Vagina (tissue), 2 donors: ENCODE measurements at places on chromosomes 13 and 19.

DNA sequence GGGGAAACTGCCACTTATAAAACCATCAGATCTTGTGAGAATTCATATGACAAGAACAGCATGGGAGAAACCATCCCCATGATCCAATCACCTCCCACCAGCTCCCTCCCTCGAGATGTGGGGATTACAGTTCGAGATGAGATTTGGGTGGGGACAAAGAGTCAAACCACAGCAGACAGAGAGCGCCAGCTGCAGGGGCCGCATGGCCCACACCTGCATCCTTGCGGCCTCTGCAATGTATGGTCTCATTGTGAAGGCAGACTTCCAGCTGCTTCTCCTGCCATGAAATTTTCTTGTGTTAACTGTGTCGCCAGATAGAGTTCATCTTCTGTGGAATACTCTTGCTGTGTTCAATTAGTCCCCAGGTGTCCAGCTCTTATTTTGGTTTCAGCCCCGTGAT, 17.3 kb upstream of the SLC15A1 start:
- DNase-seq = no peak

GRCh38 chr13:74839656-74840055, 642.3 kb downstream of the TBC1D4 start:
- no peak for DNase-seq

DNA sequence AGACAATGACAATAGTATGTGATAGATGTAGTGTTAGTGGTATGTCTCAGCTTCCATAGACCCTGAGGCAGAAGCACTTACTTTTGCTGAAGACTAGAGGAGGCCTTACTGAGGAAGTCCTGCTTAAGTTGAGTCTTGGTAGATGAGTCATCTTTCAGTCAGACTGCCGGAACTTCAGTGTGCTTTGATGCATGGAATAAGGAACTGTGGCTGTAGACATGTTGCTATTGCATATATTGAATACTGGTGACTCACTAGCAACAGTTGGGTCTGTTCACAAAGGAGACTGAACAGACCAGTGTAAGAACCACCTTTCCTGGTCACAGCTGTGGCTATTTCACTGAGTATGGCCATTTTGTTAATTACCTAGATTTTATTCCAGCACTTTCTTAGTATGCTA, 1000.6 kb downstream of the OLFM4 start:
- no peak for DNase-seq

GRCh38 chr13:98878486-98879126, 99.3 kb downstream of the DOCK9 start:
- DNase-seq = no peak

GRCh38 chr13:44685641-44686040, 109.5 kb upstream of the TSC22D1 start:
- no peak for DNase-seq

DNA sequence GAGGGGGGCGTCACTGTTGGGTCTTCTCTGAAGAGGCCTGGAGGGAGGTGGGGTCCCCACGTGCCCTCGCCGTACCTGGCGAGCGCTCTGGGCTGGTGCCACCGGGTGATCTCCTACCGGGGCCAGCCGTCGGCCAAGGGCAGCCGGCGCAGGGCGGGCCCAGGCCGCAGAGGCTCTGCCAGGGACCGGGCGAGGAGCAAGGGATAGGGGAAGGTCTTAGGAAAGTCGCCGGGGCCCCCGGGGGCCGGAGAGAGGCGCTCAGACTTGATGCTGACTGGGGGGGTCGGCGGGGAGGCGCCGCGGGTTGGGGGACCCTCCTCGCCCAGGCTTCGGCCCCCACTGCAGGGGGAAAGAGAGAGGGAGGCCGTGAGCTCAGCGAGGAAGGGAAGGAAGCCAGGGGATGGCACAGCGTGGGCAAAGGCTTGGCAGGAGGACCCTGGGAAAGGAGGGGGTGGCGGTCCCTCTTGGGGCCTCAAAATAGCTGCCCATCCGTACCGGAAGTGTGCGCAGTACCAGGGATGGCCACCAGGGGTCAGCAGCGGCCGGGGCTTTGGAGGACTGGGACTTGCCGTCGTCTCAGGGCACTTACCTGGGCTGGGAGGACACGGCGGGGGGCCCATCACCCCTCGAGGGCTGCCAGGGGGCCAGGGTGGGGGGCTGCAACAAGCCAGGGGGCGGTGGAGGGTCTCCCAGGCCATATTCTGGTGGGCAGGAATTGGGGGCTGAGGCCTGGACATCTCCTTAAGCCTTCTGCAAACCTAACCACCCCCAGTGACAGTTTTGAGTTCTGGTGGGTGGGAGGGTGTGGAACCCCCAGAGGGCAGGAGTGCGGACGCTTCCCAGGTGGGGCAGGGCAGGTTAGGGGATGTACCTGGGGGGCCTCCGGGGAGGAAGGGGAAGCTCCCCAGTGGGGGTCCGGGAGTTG, 7.7 kb upstream of the TMEM161A start:
- no peak for DNase-seq

DNA sequence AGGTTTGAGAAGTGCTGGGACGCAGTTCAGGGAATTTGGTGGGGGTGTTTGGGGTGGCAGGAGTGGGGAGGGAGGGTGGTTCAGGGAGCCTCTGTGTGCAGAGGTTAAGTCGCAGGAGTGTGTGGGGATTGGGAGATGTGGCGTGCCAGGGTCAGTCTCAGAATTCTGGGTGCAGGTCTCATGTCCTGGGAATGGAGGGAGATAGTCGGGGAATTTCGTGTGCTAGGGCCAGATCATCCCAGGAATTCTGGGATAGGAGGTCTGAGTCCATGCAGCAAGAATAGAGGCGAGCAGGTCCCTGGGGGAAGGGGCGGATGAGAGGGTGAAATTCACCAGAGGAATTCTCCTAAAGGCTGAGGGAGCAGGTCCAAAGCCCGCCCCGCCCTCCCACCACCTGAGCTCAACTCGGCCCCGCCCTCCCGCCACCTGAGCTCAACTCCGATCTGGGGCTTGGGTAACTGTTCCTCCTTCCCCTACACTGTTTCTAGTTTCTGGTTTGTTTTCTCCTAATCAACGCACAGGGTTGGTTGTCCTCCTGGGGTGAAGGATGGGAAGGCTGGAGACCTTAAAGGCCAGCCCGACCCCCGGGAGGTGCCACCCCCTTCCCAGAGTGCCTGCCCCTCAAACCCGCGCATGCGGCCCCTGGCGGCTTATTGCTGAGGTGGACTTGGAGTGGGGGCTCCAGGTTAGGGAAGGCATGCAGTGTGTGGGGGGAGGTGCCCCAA, 15.2 kb downstream of the KCNC3 start:
- no peak for DNase-seq

GRCh38 chr19:35780717-35781116, 5.4 kb downstream of the ARHGAP33 start:
- no peak for DNase-seq

DNA sequence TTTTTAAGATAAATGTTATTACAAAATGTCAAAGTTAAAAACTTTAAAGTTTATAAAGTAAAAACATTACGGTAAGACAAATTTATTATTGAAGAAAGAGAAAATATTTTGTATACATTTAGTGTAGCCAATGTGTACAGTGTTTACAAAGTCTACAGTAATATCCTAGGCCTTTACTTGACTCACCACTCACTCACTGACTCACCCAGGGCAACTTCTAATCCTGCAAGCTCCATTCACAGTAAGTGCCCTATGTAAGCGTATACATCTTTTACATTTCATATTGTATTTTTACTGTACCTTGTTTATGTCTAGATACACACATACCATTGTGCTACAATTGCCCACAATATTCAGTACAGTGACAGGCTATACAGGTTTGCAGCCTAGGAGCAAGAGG, 448.2 kb downstream of the KCTD12 start:
- no peak for DNase-seq

GRCh38 chr13:45564133-45564776, 51.3 kb downstream of the ERICH6B start:
- no peak for DNase-seq

GRCh38 chr19:1000591-1001537, 645 bp downstream of the GRIN3B start:
- no peak for DNase-seq

DNA sequence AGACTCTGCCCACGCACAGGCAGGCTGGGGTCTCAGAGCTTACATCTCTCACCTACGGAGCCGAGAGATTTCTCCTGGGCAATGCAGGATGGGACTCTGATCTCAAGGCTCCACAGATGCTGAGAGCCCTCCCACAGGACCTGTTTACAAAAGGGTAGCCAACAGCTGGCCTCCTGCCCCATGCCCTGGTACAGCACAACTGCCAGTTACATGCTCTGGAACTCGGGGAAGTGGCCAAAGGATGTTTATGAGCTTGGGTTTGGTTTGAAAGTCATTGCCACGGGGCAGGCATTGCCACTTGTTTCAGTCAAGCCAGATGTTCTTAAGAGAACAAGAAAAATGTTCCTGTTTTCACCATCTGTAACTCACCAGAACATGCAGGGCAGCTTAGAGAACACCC, 3.5 kb downstream of the DHRS12 start:
- DNase-seq = no peak

- no peak for DNase-seq
Observed at GRCh38 chr13:80591976-80592740, 251.2 kb upstream of the SPRY2 start.

DNA sequence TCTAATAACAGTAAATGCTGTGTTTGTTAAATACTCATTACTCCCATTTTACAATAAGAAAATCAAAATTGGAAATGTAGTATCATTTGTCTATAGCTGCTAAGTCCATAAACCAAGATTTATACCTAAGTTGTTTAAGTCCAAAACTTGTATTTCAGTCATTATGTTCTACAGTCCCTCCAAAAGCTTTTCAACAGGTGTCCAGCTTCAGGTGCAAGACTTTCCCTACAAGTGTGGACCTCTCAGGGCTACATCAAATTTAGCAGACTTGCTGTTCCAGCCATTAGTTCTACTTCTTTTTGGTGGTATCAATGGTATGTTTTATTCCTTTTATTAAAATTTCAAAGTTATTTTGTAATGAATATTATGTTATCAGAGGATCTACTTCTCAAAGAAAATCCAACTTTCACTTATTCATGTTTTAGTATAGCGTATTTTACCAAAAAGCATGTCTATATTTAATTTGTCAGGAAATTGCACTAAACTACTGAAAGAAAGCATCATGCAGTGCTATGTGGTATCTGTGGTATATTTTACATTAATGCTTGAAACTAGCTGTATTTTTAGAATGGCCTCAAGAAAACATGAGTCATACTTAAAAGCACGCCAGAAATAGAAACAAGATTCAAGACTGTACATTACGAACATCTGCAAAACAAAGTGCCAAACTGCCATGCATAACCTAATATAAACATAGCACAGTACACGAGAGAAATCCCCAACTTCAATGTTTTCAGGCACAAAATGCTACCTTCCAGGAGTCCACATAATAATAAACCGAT, 44.5 kb downstream of the VWA8 start:
- no peak for DNase-seq

DNA sequence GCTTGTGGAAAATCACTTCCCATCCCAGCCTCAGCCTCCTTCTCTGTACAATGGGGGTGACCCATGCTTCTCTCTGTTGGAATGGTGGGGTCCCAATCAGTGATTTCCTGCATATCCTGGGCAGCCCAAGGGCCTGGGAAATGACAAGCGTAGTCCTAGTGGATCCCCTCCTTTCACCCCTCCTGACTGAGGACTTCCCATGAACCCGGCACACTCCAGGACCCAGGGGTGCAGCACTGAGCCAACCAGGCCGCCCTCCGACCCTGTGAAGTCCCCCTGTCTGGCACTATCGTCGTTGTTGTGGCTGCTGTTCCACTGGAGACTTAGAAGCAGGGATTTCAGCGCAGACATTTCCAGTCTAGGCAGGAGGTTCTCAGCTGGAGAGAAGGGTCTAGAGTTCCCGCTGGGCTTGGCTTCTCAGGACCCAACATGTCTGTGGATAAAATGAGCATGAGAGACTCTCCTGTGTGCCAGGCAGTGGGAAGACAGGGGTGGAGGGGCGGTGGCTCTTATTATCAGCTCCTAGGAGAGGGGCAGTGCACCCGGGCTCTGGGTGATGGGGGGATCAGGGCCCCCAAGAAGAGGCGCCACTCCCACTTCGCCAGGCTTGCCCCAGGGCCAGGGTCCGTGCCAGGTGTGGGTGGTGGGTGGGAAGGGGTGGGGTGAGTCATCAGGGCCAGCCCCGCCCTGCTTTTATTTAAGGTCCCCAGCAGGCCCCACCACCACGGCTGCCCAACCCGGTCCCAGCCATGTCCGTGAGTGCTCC, at the start of gene LGALS7B:
Gene LGALS7B (plus strand): TSS at position 723 of the 766 bp plus-strand sequence. CDS start 27 bp downstream, at position 750.
- no peak for DNase-seq

- DNase-seq = no peak
Observed at GRCh38 chr13:41224113-41225110, 30.0 kb upstream of the KBTBD7 start.

DNA sequence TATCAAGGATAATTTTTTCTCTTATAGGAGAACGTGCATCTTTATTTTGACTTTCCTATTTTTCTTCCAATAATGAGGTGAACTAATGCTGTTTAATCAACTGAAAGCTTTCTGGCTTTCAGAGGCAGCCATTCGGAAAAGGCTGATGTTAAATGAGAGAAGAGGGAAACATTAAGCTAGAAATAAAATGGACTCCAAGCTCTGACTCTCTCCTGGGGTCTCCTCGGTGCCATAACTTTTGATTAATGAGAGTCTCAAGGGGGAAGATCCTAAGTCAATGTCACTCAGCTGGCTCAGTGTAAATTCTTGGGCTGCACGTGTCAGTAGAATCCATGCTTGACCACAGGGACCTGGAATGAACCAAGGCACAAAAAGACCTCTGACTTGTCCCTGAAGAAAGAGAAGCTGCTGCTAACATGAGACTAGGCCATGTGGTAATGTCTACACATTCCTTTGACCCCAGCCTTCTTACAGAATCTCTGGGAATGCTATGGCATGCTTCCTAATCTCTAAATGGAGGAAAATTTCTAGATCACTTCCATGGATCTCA, 152.2 kb upstream of the RFC3 start:
- no peak for DNase-seq

DNA sequence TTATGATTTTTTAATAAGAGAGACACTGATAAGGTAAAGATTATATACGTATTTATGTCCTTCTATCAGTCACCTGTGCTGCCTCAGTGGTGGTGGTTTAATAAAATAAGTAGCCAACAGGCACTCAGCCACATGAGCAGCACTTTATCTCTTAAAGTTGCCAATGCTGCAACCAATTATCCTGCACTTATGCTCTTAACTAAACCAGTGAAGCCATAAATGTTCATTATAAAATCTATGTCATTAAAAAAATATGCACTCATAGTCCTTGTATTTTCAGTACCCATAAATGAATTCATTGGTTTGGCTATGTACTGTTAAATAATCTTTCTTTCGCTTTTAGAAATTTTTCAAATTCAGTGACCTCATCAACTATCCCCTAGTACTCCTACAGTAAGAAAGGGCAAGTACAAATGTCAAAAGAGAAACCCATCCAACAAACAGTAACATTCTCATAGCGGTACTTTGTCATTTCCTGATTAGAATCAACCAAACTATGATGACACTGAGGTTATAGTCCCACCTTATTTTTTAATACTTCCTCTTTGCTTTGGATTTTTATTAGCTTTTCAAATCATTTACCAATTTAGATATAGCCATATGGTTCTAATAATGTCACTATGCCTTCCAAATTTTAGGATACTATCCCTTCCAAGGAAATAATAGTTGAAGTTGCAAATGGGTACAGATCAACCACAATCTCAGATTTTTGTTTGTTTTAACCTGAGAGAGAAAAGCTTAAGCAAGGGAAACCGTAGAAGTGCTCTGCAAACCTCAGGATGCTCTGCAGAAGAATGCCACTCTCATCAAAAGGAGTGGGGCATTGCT, 190.9 kb downstream of the KLF12 start:
- no peak for DNase-seq
